ENCODE measurements at places on chromosomes 4 and X. TPM values are rescaled to one million over a fixed set of nuclear protein-coding genes. Genes with fewer than 3 reads are reported as not detected.

Gene MAGEA3
- total RNA-seq: not detected

GRCh38 chrX:41142130-41142910 lies 57.1 kb downstream of the USP9X start:
- no peak for DNase-seq

DNA sequence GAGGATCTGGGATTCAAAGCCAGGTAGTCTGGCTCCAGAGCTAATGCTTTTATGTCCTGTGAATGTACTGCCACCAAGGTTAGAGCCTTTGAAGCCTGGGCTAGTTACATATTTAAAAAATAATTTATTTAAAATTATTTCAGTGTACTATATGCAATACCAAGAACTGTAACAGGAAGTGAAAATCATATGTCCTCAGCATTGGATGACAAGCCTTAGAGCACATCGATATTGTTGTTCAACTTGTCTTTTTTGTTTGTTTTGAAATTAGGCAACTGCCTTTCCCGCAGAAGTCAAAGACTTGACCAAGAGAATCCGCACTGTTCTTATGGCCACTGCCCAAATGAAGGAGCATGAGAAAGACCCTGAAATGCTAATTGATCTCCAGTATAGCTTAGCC lies 73.1 kb upstream of the IL13RA1 start:
- DNase-seq: no peak

DNA sequence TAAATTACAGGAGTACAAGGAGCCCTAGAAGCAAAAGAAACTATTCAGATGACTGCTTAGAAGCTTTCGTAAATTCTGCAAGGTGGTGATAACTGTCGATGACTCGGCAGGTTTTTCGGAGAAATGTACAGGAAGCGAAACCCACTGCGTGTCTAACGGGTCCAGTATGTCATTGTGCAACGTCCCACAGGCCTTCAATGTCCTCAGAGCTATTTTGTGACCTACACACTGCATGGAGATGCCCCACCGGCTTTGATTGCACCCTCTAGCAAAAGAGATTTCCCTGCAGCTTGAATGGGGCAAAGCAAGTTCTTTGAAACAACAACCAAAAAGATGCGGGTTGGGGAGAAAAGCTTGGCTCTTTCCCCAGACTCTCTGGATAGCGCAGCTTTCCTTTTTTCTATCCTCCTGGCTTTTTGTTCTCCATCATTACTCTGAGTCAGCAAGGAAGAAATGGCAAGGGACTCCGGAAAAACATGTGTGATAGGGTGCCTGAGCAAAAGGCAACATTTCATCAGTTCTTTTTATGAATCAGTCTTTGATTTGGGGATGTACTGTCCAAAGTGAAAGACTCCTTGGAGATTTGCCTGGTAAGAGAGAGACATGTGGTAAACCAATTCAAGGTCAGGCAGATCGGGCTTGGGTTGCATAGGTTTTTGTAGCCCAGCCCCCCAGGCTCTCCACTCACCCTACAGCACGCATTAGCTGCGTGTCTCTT lies 112.0 kb upstream of the TBL1X start:
- no peak for DNase-seq
